ENCODE measurements at places on chromosomes 11 and 22.

DNA sequence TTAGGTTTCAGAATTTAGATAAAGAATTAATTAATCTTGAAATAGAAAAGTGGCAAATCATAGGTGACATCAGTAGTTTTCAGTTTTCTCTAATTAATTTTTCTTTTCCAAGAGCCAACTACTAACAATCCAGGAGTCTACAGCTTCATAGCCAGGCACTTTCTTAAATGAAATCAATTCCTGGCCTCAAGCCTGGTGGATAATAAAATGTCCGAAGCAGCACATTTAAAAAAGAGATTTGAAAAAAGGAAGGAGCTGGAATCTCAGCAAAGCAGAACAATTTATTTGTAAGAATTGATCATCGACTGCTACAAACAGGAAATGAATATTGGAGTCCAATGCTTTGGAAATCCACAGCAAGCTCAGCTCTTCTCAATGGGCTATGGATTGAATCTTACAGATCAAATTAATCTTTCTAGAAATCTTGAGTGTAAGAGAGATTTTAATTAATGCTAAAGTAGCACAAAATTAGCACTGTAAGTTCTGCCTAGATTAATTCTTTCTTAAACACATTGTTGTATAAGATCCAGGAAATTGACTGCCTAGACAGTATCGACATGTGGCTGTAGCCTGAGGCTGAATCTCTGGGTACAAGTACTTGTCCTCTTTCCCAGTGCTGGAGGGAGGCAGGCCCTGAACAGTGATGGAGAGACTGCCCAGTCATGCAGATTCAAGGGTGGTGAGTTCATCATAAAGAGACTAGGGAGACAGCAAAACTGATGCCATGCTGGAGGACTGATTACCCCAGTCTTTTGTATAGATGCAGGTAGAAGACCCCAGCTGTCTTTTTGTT is 167.8 kb upstream of the POU2AF2 start:
- no peak for DNase-seq

DNA sequence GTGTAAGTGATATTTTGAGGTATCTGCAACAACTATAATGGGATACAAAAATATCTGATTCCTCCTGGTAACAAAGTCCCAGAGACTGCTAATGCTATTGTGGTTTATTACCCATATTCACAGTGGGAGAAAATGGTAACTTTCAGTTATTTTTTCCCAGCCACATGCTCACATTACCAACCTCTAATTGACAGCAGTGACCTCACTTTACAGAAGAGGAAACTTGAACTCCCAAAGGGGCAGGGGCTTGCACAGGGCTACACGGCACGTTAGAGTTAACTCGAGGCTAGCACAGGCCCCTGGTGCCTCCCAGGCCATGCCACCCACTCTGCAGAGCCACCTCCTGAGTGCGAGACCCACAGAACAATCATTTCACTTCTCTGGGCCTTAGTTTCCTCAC is 132.4 kb downstream of the TENM4 start:
- no peak for DNase-seq

- DNase-seq, result no peak
Observed at GRCh38 chr11:116179401-116179800, 593.4 kb downstream of the BUD13 start.

DNA sequence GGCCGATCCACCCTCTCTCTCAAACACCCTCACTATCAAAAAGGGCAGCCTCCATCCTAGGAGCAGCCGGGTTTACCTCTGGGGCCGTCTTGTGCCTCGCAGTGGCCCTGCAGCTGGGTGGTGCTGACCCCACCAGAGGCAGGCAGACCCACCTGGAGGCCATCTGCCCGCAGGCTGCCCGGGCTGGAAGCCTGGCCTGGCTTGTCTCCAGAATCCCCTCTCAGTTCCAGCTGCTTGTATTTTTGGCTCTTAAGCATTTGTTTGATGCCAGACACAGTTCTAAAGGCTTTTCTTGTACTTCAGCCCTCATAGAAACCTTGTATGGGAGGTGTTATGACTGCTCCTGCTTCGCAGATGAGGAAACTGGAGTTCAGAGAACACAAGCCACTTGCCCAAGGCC is 4.2 kb upstream of the NFAM1 start:
- DNase-seq, result no peak

DNA sequence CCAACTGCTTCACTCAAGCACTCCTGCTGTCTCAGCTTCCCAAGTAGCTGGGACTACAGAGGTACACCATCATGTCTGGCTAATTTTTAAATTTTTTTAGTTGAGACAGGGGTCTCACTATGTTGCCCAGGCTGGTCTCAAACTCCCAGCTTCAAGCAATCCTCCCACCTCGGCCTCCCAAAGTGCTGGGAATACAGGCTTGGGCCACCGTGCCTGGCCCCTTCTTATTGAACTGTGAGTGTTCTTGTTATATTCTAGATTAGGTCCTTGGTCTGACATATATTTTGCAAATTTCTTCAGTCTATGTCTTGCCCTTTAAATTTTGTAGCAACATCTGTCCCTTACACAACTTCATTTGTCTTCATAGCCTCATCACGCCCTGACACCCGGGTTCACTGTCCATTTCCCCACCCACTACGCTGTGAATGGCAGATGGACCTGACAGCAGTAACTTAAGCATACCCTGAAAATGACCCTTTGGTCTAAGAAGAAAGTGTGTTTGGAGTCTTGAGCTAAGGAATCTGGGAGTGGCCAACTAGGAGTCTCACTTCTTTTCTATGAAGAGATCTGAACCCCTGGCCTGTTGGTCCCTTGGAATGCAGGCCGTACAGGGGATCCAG is 4.2 kb upstream of the FAM118A start:
- no peak for DNase-seq

DNA sequence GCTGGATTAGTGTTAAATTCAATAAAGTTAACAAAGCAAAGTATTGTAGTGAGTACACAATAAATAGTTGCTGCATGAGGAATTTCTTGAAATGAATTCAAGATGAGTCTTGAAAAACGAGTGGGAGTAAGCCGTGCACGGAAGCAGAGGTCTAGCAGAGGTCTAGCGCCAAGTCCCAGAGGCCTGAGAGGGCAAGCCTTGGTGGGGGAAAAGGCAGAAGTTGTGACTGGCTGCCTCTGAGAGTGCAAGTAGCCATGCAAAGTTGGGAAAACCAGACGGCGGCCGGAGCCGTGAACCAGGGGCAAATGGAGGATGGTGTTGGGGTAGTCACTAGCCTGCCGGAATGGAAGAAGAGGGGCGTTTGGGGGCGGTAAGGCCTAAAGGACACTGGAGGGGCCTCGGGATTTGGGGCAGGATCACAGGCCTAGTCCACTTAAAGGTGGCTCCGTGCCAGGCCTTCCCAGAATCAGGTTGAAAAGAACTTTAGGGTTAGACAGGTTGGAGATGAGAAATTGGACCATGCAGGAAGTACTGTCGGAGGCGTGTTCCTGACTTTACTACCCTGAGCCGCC is 379 bp upstream of the SLC3A2 start:
- peak; percentile 77 for DNase-seq

DNA sequence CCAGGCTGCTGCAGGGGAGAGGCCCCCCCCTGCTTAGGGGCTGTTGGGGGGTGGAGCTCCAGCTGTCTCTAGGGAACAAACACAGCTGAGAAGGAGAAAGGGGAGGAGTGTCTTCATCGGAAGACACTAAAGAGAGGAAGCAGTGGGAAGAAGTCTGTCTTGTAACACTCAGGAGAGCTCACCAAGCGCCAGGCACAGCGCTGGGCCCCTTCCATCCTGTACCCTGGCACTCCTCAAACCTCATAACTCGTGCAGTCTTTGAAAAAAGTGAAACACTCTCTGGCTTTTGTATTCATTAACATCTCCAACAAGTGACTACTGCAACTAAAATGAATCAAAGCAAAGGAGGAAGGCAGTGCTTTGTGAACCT is 67.4 kb upstream of the PRDM11 start:
- DNase-seq, result no peak

DNA sequence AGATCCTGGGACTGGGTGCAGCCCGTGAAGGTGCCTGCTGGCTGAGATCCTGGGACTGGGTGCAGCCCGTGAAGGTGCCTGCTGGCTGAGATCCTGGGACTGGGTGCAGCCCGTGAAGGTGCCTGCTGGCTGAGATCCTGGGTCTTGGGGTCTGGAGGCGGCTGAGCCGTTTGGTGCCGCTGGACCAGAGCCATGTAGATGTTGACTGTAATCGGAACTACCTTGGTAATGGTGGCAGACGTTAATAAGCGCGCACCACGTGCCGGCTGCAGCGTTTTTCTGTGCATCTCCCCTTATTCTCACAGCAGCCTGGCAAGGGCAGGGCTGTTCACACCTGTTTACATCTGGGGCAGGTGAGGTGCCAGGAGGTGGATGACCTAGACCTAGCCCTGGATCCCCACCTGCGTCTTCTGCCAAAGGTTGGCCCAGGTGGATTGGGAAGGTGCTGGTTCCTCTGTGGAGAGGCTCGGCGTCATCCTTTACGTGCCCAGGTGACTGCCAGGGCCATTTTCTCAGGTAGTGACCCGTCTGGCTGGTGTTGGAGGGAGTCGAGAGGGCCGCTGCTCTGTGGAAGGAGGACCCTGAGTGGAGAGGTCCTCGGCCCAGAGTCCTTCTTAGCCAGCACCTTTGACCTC is 382.5 kb downstream of the TBC1D22A start:
- no peak for DNase-seq

- no peak for DNase-seq
Observed at GRCh38 chr11:131868629-131869507, 498.5 kb downstream of the NTM start.

DNA sequence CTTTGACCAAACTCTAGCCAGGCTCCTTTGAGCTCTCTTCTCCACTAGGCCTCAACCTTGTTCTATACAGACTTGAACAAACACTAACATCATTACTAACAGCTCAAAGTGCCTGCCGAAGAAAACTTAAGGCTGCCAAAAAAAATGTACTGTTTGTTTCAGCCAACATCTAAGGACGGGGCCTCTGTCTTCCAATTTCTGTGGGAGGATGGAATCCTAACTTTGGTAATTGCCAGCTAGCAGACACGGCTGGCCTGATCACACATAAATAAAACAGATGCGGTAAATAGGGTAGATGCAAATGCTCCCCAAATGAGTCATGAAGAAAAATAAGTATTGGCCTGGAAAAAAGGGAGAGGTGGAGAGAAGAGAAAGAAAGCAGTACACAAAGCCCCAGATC is 394.3 kb downstream of the TMEM135 start:
- no peak for DNase-seq

- no peak for DNase-seq
Observed at GRCh38 chr11:8732324-8732670, 49.7 kb downstream of the RPL27A start.

- DNase-seq, result no peak
Observed at GRCh38 chr11:2583605-2583958, 116.2 kb downstream of the KCNQ1OT1 start.

GRCh38 chr11:63829823-63830489 is 9.0 kb upstream of the MARK2 start:
- no peak for DNase-seq

DNA sequence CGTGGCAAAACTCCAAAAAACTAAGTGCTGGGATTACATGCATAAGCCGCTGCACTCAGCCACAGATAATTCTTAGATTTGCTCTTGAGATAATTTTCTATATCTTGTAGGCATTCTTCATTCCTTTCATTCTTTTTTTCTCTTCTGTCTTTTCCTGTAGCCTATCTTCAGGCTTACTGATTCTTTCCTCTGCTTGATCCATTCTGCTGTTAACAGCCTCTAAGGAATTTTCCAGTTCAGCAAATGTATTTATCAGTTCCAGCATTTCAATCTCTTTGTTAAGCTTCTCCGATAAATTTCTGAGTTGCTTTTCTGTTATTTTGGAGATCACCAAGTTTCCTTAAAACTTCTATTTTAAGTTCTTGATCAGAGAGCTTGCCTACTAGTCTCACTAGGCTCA is 46.7 kb downstream of the SMC1B start:
- no peak for DNase-seq

DNA sequence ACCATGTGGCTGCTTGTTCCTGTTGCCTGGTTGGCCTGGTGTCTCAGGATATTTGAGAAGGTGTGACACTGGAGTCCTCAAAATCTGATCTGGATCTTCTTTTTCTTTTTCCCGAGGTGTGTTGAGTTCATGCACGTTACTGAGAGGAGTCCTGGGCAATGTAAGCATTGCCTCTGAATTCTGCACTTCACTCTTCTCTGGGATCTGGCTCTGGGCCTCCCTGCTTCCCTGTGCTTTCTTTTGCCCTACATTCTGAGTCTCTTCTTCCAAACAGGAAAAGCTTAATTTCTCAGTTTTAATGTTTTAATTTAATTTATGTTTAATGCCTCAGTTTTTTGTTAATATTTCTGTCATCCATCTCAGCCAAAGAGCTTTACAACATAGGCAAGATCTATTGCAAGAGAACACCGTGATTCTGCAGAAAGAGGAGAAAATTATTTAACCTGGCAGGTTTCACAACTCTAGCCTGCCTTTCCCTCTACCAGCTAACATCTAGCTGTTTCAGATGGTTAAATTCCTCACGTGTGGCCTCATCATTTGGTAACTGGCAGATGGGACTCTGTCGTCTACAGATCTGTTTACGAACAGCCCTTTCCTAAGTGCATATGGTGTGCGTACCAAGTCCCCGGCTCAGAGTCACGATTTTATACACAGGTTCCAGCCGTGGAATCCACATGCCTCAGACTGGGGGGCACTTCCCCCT is 24.7 kb downstream of the LDLRAD3 start:
- DNase-seq, result no peak

- no peak for DNase-seq
Observed at GRCh38 chr11:126748793-126749192, 251.8 kb downstream of the KIRREL3 start.

All from left renal pelvis (tissue), 4 donors.